Activated T-cell treated with anti-CD3 and anti-CD28 coated beads for 48 hours (primary cell): ENCODE measurements at places on chromosomes 11 and 22.
A peak's percentile ranks its signal among the peaks of the same experiment; 100 is the strongest.

DNA sequence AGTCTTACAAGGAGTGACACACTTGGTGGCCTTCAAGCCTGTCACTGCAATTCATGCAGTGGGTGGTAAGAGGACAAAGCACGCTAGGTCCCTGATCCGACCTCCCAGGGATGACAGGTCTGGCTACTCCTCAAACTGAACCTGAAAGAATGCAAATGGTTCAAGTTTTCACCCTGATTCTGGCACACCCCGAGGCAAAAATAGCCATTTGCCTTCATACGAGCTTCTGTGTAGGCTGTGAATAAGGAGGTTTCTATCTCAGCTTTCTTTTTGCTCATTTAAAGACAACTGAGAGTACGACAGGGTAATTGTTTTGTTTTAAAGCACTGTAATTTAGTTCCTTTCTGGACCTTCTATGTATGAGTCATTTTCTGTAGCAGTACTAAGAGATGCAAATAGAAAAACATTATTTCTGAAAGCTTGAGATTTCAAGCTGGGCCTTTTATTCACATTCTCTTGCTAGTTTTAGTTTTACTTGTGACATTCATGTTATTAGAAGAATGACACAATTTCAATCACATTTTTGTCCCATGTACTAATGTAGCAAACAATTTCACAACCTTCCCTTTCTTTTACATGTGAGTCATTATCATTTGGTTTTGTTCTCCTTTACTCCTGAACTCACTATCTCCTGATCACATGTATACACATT lies 56.6 kb upstream of the FDX1 start:
- DNase-seq: no peak

GRCh38 chr11:31529701-31530100 lies 20.1 kb downstream of the ELP4 start:
- no peak for DNase-seq

DNA sequence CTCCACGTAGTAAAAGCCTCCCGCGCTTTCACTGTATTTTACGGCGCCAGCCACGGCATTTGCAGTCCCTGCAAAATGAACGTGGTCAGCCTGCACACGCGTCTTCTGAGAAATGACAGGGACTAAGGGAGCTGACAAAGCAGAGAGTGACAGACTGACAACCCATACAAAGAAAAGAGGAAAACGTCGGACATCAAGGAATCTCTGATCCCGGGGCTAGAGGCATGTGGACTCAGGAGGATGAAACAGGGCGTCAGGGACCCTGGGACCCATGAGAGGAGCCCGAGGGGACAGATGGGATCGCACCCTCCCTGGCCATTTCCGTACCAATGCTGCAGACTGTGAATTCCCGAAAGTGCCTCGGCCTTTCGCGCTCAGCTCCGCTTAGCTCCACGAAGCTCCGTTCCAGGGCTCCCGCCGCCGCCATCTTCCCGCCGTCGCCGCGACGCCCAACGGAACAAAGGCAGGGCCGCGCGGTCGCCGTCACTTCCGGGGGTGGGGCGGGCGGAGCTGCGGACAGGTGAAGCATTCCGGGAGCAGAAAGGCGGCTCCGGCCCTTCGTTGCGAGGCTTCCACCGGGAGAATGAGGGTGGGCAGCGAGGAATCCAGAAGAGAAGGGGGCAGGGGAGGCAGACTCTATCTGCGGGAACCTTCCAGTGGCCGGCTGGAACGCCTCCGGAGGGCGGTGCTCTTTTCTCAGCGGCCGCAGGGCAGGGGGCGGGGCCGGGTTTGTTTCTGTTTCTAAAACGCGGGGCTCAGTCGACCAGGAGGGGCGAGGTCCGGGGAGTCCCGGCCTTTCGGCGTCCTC lies at the start of gene NUP160:
Gene NUP160, minus strand, starts transcription at position 459 of the 808 bp plus-strand sequence. Its CDS starts 32 bp downstream, at position 427.
- DNase-seq: peak; percentile 89

GRCh38 chr11:115213007-115213406 lies 291.2 kb downstream of the CADM1 start:
- DNase-seq: no peak

DNA sequence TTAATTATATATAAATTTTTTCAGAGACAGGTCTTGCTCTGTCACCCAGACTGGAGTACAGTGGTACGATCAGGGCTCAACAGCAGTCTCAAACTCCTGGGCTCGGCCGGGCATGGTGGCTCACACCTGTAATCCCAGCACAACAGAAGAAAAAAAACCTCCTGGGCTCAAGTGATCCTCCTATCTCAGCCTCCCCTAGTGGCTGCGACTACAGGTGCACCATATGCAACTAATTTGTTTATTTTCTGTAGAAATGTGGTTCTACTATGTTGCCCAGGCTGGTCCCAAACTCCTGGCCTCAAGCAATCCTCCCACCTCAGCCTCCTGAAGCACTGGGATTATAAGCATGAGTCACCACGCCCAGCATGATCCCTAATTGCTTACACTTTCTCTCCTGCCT lies 56.1 kb upstream of the SLC35C1 start:
- no peak for DNase-seq

DNA sequence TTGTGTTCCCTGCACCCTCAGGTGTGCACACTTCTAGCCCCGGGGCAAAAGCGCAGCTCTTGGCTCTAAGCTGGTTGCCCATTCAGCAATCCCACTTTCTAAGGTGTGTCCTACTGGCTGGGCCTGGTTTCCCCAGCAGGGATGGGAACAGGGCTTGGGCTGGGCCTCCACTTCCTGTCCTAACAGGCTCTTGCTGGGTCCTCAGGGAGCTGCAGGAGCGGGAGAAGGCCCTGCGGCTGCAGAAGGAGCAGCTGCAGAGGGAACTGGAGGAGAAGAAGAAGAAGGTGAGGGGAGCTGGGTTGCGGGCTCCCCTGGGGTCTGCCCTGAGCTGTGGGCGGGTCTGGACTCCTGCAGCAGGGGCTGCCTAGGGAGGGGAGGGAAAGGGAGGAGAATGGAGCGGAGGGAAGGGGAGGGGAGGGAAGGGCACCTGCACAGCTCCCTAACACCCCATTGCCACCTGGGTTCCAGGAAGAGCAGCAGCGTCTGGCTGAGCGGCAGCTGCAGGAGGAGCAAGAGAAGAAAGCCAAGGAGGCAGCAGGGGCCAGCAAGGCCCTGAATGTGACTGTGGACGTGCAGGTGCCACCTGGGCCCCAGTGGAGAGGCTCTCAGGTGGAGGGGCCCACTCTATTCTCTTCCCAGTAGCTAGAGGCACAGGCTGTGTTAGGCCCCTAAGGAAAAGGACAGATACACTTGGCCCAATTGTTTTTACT lies 24.6 kb downstream of the INCENP start:
- no peak for DNase-seq

- DNase-seq: no peak
Observed at GRCh38 chr11:85029964-85030363, 597.2 kb downstream of the DLG2 start.

- no peak for DNase-seq
Observed at GRCh38 chr11:126474220-126474619, 118.7 kb downstream of the ST3GAL4 start.

GRCh38 chr11:64850979-64851567 lies 6.6 kb upstream of the CDC42BPG start:
- no peak for DNase-seq
